NCI-H510A treated with DMSO at 0.1 percent for 48 hours (cell line): ENCODE measurements at places on chromosomes 2 and 18.

DNA sequence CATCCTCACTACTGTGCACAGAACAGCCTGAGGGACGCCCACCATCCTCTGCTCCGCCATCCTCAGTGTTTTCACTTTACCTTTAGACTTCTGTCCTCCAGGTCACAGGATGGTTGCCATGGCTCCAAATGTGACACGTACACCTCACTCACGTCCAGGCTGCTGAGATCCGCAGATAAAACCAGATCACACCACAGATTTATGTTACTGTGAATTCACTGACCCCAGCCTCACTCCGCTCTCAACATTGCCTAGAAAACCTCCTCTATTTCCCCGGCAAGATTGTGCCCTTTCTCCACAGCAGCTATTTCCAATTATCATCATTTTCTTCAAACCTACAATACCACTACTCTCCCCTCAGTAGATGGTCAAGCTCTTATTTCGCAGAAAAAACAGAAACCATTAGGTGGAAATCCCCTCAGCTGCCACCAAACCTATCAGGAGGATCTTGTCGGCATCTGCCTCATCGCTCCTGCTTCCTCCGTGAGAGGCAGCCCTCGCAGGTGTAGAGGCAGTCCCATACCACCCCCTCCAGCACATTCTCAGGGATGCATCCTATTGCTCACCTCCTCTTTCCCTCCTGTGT lies 49.8 kb upstream of the SLC1A4 start:
- no peak for DNase-seq

- peak; percentile 17 for DNase-seq
Observed at GRCh38 chr2:5394223-5394622, 298.0 kb upstream of the SOX11 start.

DNA sequence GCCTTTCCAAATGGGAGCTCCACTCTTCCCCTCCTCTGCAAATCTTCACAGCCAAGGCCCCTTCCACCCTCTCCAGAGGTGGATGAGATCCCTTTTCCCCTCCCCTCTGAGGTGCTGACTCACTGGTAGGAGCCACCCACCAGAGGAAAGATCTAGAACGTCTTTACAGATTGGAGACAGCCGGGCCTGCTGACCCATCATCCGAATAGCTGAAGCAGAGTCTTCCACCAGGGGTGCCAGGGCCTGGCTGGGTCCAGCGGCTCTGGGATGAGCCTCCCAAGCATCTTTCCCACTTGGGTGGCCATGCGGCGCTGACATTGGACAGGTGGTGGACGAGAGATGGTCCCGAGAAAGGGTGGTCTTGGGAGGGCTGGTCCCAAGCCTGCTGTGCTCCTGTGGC lies 9.0 kb downstream of the ERFE start:
- DNase-seq, result no peak

DNA sequence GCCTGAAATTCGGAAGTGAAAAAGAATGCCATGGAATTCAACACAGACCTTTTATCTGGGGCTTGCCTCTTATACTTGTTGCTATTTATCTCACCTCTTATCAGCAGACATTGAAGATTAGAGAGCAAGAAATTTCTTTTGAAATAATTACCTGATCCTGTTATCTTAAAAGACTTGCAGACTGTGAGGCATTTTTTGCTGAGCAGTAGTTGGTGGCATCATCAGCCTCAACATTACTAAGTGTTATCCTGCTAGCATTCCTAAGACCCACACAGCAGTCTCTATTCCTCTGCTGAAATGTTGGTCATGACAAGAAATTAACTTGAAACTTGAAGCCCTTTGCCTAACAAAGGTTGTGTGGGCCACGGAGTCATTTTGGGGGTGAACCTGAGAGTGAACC lies 186.5 kb downstream of the TRIB2 start:
- DNase-seq, result no peak

GRCh38 chr2:105640246-105640645 lies 104.5 kb upstream of the NCK2 start:
- DNase-seq, result no peak

DNA sequence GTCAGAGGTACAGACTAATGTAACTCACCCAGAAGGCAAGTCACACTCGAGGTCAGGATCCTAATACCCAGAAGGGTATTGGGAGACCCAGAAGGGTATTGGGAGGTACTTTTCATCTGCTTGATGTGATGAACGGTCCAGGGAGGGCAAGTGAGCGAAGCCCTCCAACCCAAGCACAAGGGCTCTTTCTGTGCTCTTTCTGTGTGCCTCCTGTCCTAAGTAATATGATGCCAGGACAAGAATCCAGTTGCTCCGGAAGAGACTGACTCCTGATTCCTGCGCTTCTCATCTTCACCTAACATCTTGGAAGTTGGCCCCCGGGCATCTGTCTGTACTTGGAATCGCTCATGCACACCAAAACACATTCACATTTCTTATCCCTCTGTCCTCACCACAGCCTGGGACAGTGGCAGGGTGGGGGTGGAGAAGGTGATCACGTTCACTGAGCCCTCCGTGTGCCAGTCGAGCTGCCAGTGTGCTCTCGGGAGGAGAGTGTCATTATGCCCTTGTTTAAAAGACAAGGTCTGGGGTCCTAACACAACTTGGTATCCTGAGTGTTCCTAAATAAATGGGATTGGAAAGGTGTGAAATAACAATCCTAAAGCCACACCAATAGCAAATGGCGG lies 17.1 kb downstream of the GYPC start:
- DNase-seq, result no peak

DNA sequence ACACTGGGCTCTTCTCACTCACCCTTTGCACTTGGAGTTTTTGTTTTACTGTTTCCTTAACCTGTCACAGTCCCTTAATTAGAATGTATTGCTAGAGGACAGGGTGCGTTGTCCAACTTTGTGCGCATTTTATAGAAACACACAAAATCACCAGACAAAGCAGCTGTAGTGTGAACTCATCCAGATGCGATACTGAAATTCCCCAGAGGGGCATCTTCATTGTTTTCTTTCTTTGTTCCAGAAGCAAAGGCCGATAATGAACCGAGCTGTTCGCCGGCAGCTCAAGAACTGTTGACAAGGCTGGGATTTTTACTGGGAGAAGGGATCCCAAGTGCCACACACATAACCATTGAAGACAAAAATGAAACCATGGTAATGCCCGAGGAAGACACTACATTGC lies 137.6 kb downstream of the WDSUB1 start:
- DNase-seq, result no peak

DNA sequence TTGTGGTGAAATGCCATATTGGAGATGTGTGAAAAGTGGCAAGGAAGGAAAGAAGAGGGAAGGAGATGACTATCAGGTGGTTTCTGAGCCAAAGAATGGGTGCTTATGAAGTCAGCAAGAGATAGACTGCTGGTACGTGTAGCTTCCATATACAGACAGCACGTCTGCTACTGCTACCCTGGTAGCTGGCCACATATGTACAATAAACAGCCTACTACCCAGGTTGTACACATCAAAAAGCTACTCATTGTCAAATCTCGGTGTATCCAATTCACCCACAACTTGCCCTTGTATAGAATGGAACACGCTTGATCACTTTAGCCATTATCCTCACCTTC lies 761.8 kb downstream of the LRRTM4 start:
- no peak for DNase-seq

GRCh38 chr2:236641051-236641726 lies 71.6 kb downstream of the ACKR3 start:
- DNase-seq, result no peak

DNA sequence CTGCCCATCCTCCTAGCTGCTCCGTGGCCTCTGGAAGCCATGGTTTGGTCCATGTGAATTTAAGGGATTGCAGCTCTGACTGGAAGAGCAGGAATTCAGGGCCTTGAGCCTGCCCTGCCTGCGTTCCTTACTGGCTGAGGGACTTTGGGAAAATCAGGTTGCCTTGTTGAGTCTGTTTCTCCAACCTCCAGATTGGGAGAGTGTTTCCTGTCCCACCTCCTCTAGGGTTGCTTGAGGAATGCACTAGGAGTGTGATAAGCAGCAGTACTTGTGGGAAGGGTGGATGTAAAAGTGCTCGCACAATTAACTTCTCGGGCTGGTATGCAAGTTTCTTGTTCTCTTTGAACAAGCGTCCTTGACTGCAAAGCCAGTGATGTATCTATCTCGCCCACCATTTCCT lies 84.4 kb upstream of the YWHAQ start:
- no peak for DNase-seq

DNA sequence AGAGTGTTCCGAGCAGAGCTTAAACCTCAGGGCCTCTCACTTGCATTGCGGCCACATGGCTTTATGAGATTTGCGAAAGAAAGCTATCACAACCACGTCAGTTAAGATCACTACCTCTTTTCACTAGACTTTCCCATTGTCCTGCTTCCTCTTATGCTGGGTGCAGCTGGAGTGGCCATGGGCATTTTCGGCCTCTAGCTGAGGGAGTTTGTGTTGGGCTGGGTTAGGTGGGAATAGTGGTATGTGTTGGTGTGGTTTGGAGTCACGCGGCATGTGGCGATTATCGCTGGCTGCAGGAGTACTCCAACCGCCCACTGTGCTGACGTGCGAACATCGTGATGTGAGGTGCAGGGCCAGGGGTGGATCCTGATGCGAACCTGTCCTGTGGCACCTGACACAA lies 27.1 kb downstream of the RALB start:
- DNase-seq, result no peak

DNA sequence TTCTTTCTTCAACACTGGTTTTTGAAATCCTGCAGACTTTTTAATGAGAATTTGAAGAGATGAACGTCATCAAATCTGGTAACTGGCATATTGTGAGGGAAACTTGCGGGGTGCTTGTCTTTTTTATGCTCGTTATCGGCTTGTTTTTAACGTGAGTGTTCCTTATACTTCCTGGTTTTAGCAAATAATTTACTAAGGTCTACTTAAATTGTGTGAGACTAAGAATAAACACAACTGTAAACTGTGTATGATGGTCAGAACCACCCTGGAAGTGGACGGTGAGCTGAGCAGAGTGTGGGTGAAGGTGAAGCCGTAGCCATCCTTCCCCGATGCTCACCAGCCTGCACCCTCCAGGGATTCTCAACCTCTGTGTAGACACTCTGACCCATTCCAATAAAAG lies 82.3 kb upstream of the CDC42EP3 start:
- DNase-seq, result no peak

GRCh38 chr18:55779691-55780585 lies 191.9 kb upstream of the TCF4 start:
- peak; percentile 13 for DNase-seq

- DNase-seq, result peak; percentile 86
Observed at GRCh38 chr18:33761363-33761762, 183.3 kb downstream of the ASXL3 start.

- no peak for DNase-seq
Observed at GRCh38 chr2:60260639-60261296, 292.7 kb downstream of the BCL11A start.

GRCh38 chr2:19349911-19350677 lies 8.3 kb downstream of the OSR1 start:
- no peak for DNase-seq

DNA sequence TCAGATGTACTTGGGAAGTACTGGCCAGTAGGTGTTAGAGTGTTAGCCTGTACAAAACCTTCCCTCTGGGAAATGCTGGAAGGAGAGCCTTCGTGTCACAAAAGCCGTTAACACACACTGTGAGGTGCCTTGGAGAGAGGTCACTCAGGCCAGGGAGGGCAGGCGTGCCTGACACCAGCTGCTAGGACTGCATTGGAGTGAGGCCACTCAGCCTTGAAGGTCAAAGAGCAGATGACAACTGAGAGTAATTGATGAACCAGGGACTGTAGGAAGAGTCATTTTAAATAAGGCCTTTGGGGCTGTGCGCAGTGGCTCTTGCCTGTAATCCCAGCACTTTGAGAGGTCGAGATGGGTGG lies 45.4 kb downstream of the ASAP2 start:
- no peak for DNase-seq

DNA sequence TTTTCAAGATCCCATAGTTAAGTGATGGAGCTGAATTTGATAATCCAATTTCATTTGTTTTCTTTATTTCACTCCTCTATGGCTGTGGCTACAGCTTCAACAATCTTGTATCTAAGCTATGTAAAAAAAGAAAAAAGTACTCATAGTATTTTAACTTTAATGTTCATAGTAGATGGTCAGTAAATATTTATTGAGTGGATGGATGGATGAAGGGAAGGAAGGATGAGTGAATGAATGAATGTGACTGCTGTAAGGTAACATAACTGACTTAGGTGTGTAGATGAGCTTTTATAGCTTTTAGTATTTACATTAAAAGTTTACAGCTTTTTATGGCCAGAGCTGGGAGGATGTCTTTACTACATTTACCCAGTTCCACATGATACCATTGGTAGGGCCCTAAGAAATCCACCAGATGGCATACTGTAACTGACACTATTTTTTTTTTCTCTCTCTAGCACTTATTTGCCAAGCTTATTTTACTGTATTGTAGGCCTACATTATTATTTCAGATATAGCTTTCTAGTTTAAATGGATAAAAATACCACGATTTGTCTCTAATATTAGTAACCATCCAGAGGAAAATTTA lies 13.4 kb upstream of the HRH4 start:
- DNase-seq, result no peak

GRCh38 chr2:132645176-132645575 lies 24.8 kb downstream of the LYPD1 start:
- no peak for DNase-seq

GRCh38 chr2:172861098-172861497 lies 125.5 kb downstream of the RAPGEF4 start:
- DNase-seq, result no peak

DNA sequence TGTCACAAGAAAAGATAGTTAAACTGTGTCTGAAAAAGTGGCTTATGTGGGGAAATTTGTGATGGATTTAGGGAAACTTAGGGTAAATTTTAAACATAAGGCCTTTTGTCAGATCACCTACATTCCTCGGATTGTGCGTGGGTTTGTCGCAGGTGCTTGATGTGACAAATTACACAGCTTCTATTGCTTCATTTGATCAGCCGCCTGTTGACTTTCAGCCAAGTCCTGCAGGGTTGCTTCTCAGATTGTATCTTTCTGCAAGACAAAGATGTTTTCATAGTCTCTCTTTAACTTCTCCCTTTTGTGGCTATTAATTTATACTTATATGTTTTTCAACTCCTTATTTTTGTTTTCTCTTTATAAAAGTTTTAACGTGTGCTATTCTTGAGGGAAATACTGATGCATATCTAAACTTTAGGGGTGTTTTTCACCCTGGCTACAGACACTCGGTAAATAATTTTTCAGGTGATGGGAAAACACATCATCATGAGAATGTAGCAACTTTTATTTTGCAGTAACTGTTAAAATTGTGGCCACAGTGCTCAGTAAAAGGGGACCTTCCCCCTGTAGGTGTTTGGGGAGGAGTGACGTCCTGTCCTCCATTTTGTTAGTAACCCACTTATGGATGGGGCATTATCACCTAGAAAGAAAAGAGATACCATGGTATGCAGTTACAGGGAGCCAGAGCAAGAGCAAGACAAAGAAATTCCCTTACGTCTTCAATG lies 31.4 kb downstream of the GALM start:
- DNase-seq, result no peak
